ENCODE measurements at places on chromosomes 3 and 15.

DNA sequence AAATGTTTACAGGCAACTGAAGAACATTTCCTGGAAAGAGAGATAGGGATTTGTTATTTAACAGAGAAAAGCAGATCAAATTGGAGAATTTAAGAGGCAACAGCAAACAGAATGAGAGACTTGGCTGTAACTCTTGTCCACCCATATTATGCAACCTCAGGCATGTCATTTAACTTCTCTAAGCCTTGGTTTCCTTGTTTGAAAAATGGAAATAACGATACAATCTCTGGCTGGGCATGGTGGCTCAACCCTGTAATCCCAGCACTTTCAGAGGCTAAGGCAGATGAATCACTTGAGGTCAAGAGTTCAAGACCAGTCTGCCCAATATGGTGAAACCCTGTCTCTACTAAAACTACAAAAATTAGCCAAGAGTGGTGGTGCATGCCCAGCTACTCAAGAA lies 23.7 kb downstream of the ARRDC4 start:
- no peak for DNase-seq

GRCh38 chr3:189902230-189903186 lies 218.2 kb downstream of the P3H2 start:
- no peak for DNase-seq

GRCh38 chr3:89925976-89926375 lies 818.6 kb downstream of the EPHA3 start:
- no peak for DNase-seq

DNA sequence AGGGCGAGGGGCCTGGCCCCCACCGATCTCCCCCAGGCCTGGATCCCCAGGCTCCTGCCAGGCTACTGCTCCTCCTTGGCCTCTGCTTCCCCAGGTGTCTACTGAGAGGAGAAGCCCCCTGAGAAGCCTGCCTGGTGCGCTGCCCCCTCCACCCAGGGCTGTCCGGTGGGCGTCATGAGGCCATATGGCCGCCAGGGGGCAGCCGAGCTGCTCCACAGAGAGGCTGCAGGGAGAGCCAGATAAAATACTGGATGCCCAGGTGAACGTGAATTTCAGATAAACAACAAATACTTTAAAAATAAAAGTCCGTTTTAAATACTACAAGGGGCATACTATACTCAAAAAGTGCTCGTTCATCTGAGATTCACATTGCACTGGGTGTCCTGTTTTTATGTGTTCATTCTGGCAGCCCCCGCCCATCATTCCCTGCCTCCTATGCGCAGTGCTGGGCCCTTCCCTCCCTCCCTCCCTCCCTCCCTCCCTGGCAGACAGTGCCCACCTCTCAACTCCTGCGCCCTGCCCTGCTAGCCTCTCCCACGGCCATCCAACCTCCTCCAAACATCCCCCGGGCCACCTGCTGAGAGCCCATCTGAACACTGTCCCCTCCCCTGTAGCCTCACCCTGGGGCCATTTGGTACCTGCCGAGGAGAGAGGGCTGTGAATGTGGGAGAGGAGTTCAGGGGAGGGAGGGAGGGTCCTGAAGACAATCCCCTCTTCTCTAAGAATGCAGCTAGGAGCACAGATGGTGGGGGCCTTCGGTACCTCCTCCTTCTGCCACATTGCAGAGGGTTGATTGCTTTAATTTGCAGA lies 29.6 kb downstream of the PSTPIP1 start:
- peak; percentile 57 for DNase-seq

- no peak for DNase-seq
Observed at GRCh38 chr15:66328771-66329170, 27.7 kb downstream of the TIPIN start.

- no peak for DNase-seq
Observed at GRCh38 chr3:30124435-30125370, 481.7 kb upstream of the TGFBR2 start.

All from stimulated activated CD8-positive, alpha-beta memory T cell treated with anti-CD3 and anti-CD28 coated beads, Interleukin-4, amount 100 ng/mL, for 24 hours (primary cell).